Prostate gland (tissue), 2 donors: ENCODE measurements at places on chromosomes 11 and 22.

GRCh38 chr11:134242376-134242775, 10.8 kb downstream of the THYN1 start:
- DNase-seq = no peak

- no peak for DNase-seq
Observed at GRCh38 chr22:19438298-19438697, 6.0 kb downstream of the MRPL40 start.

DNA sequence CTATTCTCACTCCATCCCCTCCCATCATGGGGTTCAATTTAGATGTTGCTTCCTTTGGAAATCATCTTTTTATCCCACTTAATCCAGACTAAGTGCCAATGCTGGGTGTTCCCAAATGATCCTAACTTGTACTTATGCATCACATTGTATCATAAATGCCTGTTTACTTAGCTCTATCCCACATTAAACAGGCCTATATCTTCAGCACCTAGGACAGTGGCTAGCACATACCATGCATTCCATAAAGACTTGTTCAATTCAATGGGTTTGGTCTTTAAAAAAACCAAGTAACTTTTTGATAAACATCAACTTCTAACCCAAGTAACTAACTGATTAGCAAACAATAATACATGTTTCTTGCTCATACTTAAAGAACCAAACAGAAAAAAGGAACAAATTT, 40.6 kb downstream of the RSF1 start:
- DNase-seq = no peak

DNA sequence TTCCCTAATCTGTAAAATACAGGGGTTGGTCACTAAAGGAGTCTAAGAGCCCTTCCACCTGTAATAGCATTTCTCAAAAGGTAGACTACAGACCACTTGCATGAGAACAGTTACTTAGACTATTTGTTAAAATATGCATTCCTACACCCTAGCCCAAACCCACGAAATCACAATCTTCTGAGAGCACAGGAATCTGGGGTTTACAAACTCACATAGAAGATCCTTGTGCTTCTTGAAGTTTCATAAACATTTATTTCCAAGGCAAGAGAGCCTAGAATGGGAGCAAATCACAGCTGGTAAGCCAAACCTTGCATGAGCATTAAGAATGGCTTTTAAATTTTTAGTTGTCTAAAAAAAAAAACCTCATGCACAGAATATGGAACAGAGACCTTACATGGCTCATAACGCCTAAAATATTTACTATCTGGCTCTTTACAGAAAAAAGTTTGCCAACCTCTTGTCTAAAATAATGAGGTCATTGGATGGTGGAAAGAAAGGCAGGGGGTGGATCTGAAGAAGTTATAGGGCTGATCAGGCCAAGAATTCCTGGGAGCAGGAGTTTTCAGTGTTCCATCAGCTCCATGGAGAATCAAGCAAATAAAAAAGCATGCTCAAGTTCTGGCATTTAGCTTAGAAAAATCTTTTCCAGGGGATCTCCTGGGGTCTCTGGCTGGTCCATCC, 133.4 kb downstream of the CCDC34 start:
- no peak for DNase-seq

GRCh38 chr11:114129142-114129541, 69.6 kb downstream of the ZBTB16 start:
- no peak for DNase-seq

- peak; percentile 48 for DNase-seq
Observed at GRCh38 chr11:62680825-62681240, 2.0 kb upstream of the UBXN1 start.

GRCh38 chr11:77747381-77747969, 73.0 kb downstream of the RSF1 start:
- no peak for DNase-seq
